ENCODE measurements at places on chromosomes 5 and 9.

DNA sequence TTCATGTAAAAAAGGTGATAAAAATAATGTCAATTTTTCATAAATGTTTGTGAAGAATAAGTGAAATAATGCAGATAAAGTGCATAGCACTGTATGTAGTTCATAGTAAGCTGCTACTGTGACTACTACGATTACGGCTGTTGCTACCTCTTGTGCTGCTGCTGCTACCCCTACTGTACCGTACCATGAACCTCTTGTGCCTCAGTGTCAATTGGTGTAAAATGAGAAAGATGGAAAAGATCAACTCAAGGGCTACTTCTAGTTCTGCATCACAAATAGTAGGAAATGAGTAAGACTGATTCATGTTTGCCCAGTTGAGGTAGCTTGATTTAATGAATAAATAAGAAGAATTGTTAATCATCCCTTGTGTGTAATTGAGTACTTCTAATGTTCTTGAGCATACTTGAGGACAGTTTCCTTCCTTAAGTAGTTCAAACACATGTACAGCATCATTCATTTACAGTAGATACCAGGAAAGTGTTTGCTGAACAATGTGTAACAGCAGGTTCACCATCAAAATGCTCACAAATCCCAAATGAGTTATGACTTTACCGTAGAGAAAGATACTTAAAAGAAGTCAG lies 200.0 kb upstream of the ATP10B start:
- DNase-seq, result no peak

DNA sequence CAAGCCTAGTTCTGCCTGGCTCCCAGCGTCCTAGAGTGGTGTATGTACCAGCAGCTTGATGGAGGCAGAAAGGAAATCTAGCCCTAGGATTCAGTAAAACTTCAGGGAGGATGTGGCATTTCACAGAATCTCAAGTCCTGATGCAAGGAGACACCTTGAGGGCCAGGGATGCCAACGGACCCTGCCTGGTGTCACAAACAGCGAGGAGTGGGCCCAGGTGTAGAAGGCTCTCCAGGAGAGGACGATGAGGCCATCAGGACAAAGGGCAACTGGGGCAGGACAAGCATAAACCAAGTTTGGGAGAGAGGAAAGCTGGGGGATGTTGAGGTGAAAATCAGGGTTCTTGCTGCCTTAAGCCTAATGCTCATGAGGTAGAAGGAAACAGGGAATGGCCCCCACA lies 82.1 kb upstream of the SLC25A51 start:
- no peak for DNase-seq

DNA sequence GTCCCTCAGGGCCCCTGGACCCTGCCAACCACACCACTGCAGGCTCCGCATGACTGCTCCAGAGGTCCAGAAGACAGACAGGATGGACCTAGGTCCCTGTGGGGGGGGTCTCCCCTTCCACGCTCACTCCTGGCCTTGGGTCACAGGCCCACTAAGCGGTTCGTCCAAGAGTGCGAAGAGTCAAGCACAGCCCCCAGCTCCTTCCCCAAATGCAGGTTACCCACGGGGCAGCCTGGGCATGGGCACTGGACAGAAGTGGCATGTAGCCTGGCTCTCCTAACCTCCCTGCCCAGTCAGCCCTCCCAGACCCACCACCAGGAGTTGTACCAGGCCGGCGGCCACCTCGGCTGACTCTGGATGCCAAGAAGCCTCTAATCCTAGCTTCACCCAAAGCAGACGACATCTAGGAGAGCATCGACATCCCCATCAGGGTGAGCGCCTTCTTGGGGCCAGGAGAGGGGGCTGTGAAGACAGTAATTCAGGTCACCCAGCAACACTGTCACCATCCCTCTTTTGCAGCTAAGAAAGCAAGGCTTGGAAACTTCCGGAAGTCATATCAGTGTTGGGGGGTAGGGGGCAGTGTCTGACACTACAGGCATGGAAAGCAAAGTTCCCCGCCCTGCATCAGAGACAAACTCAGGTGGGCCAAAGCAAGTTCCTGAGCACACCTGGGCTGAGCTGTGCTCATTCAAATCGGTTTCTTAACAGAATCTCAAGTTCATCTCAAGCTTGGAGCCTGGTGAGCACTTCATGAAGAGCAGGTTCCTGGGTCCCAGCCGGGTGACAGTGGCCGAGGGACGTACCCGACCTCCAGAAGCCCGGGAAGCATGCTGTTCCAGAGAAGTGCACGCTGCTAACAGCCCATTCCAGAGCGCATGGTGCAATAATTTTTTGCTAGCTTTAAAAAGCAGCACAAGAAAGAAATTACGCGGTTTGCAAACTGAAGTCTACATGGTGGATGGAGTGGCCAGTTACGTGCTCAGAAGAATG lies 68.7 kb downstream of the SEMA4D start:
- DNase-seq, result no peak

- DNase-seq, result no peak
These were observed 72.0 kb upstream of the SAP30L start for GRCh38 chr5:154373729-154374179.

DNA sequence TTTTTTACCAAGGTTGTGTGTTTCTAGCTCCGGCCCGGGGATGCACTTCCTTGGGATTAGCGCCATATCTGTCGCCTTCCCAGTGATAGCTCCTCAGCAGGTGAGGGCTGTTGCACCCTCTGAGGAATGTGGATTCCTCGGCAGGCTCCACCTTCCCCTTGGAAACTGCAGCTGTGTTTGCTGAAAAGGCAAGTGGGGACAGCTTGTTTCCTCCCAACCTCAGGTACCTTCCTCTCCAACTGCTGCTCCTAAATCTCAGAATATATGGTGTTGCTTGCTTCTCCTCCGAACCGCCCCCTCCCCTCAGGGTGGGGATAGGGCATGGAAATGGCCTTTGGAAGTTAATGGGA lies 1.3 kb downstream of the SLC1A1 start:
- DNase-seq, result no peak

GRCh38 chr5:72160329-72160728 lies 53.1 kb downstream of the MAP1B start:
- DNase-seq, result no peak

- no peak for DNase-seq
These were observed 87.7 kb downstream of the AUH start for GRCh38 chr9:91273853-91274552.

GRCh38 chr5:154214371-154215106 lies 24.0 kb downstream of the GALNT10 start:
- DNase-seq, result no peak

GRCh38 chr5:103910786-103911185 lies 348.2 kb upstream of the NUDT12 start:
- DNase-seq, result no peak

DNA sequence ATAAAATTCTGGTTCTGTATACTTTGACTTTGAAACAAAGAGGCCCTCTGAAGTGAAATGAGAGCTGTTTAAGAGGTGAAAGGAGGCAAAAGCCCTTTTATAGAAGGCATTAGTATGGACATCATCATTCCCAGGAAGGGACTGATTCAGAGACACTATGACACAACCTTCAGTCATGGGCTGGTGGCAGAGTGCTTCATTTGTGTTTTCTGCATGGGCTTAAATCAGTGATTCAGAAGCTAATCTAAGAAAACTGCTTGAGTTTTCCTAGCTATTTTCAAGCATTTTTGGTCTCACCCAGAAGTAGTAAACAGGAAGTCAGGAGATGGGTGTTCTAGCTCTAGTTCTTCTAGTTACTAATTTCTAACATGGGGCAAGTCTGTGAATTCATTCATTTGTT lies 288.9 kb downstream of the TRPM3 start:
- DNase-seq, result no peak

DNA sequence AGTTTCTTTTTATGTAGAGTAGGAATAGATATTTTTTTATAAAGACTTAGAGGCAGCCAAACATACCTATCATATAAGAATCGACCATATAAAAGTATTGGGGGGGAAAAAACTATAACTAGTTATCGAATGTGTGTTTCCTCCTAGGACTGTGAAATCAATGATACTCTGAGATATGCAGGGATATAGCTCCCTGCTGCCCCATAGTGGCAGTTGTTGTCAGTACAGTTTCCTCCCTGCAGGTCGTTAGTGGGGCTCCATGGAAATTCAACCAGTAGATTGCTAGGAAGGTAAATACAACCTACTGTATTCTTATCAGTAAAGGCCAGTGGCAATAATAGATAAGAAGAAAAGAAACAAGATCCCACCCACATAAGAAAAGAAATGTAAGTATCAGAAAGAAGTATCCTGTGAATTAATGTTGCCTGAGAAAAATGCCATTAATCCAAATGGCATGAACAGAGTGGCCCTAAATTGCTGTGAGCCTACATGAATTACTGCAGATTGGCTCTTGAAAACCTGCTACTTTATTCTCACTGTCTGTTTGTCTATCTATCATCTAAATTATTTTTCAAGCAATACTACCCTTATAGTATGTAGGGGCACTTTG lies 136.9 kb upstream of the FBN2 start:
- no peak for DNase-seq

DNA sequence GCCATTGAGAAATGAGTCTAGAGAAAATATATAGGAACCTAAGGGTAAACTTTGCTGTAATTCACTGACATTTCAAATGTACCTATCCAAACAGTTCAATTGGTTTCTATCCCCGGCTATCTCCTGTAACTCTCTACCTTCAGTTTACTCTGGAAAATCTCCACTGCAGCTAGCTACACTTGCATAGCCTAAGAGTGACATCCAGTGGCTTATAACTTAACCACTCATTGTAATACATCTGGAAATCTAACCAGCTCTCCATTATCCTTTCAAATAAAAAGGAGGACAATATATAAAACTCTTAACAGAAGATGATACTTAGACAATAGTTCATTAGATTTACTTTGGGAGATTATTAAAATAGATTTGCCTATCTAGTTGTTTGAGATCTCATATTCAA lies 35.3 kb upstream of the SPDL1 start:
- DNase-seq, result no peak

DNA sequence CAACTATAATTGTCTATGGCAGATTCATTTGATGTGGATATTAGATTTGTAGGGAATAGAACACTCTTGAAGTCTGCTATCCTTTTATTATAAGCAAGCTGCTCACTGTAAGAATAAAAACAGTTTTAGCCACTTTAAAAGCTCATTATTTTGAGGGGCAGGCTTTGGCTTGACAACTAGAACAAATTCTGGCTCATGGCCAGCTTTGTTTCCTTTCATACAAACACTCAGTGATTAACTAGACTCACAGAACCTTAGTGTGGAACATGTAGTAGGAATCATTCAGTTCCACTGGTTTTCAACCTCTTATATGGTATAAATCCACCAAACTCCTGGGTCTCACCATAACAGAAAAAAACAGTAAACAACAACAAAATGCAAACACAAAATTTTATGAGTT lies 27.4 kb upstream of the CEP120 start:
- no peak for DNase-seq

- no peak for DNase-seq
These were observed 286.8 kb downstream of the NR2F1-AS1 start for GRCh38 chr5:93294199-93294598.

- no peak for DNase-seq
These were observed 61.4 kb upstream of the FST start for GRCh38 chr5:53418826-53419658.

All from suprapubic skin (tissue), 4 donors.